ENCODE measurements at places on chromosomes 3 and 15. TPM values are rescaled to one million over a fixed set of nuclear protein-coding genes. Genes with fewer than 3 reads are reported as not detected.

Gene SLC22A13
- total RNA-seq, result 0.73 TPM

GRCh38 chr3:101962055-101962454 lies 112.7 kb downstream of the NFKBIZ start:
- H3K36me3 ChIP-seq, result no peaks in the 10 kb centered on the region
- no peak overlapping the region for H3K4me3 ChIP-seq
- H3K27me3 ChIP-seq, result no peaks in the 10 kb centered on the region
- peaks cover 15% of the 10 kb centered on the region for H3K4me1 ChIP-seq

GRCh38 chr15:95470997-95471689 lies 859.4 kb upstream of the NR2F2 start:
- H3K4me1 ChIP-seq, result no peaks in the 10 kb centered on the region
- no peak overlapping the region for H3K4me3 ChIP-seq
- H3K27me3 ChIP-seq, result no peaks in the 10 kb centered on the region
- DNase-seq, result no peak

Gene CYP1A1
- 2.3 TPM for total RNA-seq

- no peaks in the 10 kb centered on the region for H3K27me3 ChIP-seq
- no peaks in the 10 kb centered on the region for H3K36me3 ChIP-seq
- DNase-seq, result no peak
Measured at GRCh38 chr3:39285332-39285731, 5.5 kb upstream of the CX3CR1 start.

Gene GPR156
- total RNA-seq, result 5.1 TPM

- peak; percentile 84 for DNase-seq
- H3K27me3 ChIP-seq, result no peaks in the 10 kb centered on the region
- H3K36me3 ChIP-seq, result no peaks in the 10 kb centered on the region
- H3K4me3 ChIP-seq, result no peak overlapping the region
- H3K4me1 ChIP-seq, result peaks cover 45% of the 10 kb centered on the region
Measured at GRCh38 chr3:13189639-13190377, 116.6 kb upstream of the IQSEC1 start.

DNA sequence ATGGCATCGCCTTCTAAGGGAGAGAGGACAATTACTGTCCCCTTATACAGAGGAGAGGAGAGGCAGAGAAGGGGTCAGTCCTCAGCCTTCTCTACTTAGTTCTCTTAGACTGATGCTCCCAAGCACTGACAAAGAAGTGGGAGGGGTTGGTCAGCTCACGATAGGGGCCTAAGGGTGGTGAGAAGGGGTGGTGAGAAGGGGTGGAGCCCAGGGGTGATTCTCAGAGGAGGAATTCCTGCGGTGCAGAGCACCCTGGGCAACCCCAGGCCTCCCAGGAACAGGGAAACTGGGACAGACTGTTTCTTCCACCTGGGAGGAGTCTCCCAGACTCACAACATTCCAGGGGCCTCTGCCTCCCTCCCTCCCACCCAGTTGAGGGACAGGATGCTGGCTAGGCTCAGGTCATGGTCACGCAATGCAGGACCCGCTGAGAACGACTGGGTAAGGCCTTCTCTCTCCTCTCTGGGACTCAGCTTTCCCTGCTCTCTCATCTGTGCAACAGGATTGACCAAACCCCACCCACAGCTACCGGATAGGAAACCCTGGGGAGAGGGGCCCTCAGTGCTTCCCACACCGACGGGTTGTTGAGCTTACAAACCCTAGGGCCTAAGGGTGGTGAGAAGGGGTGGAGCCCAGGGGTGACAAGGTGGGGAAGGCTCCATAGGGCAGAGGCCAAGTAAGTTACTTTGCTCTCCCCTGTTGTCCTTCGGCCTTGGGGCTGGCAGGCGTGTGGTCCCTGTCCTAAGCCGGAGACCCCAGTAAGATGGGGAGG lies 1.5 kb downstream of the TPRA1 start:
- DNase-seq, result peak; percentile 48
- H3K4me3 ChIP-seq, result peak overlapping the region; percentile 83
- H3K36me3 ChIP-seq, result no peaks in the 10 kb centered on the region
- H3K4me1 ChIP-seq, result peaks cover 21% of the 10 kb centered on the region
